ENCODE measurements at places on chromosomes 6 and 20. TPM values are rescaled to one million over a fixed set of nuclear protein-coding genes. Genes with fewer than 3 reads are reported as not detected.

GPSM3 gene
- polyA plus RNA-seq = 4.8 TPM

TCP11 gene
- polyA plus RNA-seq = 0.35 TPM

RAET1G gene
- 0.47 TPM for polyA plus RNA-seq

ARHGAP40 gene
- not detected for polyA plus RNA-seq

CTSZ gene
- polyA plus RNA-seq = 82.2 TPM

MARCKS gene
- 178 TPM for polyA plus RNA-seq

RAD21L1 gene
- polyA plus RNA-seq = not detected

DNPH1 gene
- 60.2 TPM for polyA plus RNA-seq

POPDC3 gene
- 75.8 TPM for polyA plus RNA-seq

HLA-DRA gene
- polyA plus RNA-seq = 21.5 TPM

BCAS4 gene
- polyA plus RNA-seq = 2.4 TPM

VSX1 gene
- not detected for polyA plus RNA-seq

SYNCRIP gene
- polyA plus RNA-seq = 109 TPM

VAPB gene
- polyA plus RNA-seq = 58.9 TPM

MRAP2 gene
- not detected for polyA plus RNA-seq

PACRG gene
- 1.9 TPM for polyA plus RNA-seq

NKAIN4 gene
- polyA plus RNA-seq = not detected

NRN1 gene
- polyA plus RNA-seq = 29.2 TPM

GJA10 gene
- polyA plus RNA-seq = not detected

PMEPA1 gene
- polyA plus RNA-seq = 27.1 TPM

GPLD1 gene
- 3.5 TPM for polyA plus RNA-seq

XKR7 gene
- polyA plus RNA-seq = 0.14 TPM

ENPP1 gene
- polyA plus RNA-seq = 25.7 TPM

RFX6 gene
- polyA plus RNA-seq = not detected

NR2E1 gene
- polyA plus RNA-seq = not detected

B3GALT4 gene
- polyA plus RNA-seq = 2.4 TPM

CLPSL1 gene
- not detected for polyA plus RNA-seq

CYP24A1 gene
- polyA plus RNA-seq = 12.7 TPM

CPNE5 gene
- 8.8 TPM for polyA plus RNA-seq

TLDC2 gene
- polyA plus RNA-seq = 0.30 TPM

TNFRSF6B gene
- polyA plus RNA-seq = 1.9 TPM

KCNK5 gene
- 1.2 TPM for polyA plus RNA-seq

C6orf58 gene
- polyA plus RNA-seq = 0.99 TPM

OLIG3 gene
- not detected for polyA plus RNA-seq

RAET1L gene
- 0.99 TPM for polyA plus RNA-seq

ZNF334 gene
- 8.2 TPM for polyA plus RNA-seq

NANP gene
- polyA plus RNA-seq = not detected

GPX5 gene
- not detected for polyA plus RNA-seq

SPATS1 gene
- not detected for polyA plus RNA-seq

SPAG4 gene
- 3.0 TPM for polyA plus RNA-seq
